ENCODE measurements at places on chromosomes 11 and 22.

- DNase-seq = no peak
These were observed at the start of gene DNAJB13 for GRCh38 chr11:73950869-73951710. DNAJB13 (plus strand) TSS chr11:73951026; CDS start chr11:73951070, 44 bp downstream.

GRCh38 chr11:39374963-39375698 lies 2084.3 kb downstream of the LRRC4C start:
- DNase-seq = no peak

DNA sequence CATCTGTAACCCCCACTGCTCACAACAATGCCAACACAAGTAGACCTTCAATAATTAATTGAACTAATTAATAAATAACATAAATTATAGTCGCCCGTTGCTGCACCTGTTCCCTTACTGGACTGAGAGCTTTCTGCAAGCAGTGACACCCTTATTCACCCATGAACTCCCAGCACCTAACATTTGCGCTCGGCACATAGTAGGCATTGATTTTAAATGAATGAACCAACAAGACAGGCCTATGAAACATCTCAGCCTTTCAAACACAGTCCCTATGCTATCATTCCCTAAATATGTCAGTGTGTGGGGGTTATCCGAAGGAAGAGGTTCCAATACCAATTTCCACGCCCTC lies 1.1 kb downstream of the THAP12 start:
- no peak for DNase-seq

DNA sequence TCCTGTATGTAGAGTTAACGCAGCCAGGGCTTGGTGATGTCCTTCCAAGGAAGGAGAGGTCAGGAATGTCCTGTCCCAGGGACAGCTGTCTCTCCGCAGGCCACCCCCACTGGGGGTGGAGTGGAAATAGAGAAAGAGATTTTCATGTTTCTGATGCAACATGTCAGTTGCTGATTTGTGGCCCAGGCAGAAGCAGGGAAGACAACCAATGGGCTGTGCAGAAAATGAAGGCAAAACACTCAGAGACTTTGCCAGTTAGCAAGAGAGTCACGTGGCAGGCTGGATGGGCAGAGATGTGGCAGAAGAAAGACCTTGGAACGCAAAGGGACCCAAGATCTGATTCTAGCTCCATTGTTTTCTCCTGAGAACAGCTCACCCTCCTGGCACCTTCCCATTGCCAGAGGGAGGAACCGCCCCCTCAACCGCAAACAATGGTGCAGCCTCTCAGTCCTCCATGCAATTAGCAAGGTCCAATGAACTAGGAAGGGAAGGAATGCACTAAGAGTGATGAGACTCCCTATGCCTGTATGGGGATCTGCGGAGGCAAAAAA lies 71.0 kb downstream of the SYN3 start:
- no peak for DNase-seq

DNA sequence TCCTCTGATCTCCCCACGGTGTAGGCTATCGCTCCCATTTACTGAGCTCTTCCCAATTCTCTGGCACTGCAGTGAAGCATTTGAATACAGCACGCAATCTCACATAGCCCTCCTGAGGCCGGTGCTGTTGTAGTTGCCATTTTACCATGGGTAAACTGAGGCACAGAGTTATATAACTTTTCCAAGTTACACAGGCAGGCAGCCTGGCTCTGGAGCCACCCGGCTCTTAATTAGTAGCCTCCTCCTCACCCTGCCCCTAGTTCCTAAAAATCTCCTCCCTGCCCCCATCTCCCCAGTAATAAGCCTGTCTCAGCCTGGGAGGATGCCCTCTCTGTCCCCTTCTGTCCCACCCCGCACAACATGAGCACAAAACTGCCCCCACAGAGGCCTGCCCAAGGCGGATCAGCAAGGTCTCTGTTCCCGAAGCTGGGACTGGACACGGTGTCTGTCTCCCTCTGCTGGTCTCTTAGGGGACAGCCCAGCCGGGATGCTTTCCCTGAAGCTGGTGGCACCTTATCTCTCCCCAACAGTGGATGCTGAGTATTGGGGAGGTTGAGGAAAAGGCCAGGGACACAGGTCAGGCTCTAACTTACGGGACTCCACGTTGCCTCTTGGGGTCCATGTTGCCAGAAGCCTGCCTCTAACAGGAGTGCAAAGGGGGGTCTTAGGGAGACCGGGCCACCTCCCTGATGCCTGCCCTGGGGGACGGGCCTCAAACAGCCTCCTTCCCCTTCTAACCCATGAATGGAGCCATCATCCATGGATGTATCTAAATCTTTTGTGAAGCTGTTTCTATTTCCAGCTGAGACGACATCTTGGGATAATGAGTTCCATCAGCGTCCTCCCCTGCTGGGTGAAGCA lies 9.1 kb upstream of the CLCF1 start:
- DNase-seq = peak; percentile 26

DNA sequence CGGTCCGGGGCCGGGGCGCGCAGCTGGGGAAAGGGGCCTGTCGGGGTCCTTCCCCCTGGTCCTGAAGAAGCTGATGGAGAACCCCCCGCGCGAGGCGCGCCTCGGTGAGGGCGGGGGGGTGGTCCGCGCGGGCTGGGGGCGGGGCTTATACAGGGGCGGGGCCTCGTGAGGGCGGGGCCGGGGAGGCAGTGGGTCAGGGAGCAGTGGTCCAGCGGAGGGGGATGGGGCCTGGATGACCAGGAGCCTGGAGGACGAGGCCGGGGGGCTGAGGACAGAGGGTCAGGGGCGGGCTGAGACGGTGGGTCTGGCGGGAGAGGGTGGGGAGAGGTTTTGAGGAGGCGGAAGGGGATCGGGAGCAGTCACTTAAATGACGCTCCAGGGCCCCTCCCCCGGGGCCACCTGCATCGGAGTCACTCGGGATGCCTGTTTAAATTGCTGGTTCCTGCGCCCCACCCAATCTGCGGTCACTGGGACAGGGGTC lies 396 bp downstream of the TEF start:
- no peak for DNase-seq

DNA sequence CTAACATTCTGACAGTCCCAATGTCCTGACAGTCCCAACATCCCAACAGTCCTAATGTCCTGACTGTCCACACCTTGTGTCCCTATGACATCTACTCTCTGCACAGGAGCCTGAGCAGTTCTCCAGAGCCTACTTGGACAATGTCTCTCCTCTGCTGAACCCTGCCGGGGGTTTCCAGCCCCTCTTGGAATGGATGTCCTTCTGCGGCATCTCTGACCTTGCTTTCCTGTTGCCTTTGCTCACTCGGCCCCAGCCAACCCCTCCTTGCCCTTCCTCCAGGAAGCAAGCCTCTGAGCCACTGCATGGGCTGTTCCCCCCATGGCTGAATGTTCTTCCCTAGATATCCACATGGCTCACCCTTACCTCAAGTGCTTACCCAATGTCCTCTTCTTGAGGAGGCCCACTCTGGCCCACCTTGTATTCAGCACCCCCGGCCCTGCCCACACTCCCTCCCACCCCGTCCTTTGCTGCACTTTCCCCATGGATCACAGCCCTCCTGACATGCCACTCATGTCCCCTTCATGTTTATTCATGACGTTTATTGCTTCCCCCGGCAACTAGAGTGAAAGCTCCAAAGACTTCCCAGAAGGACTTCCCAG lies 59.5 kb downstream of the DHCR7 start:
- DNase-seq = no peak

DNA sequence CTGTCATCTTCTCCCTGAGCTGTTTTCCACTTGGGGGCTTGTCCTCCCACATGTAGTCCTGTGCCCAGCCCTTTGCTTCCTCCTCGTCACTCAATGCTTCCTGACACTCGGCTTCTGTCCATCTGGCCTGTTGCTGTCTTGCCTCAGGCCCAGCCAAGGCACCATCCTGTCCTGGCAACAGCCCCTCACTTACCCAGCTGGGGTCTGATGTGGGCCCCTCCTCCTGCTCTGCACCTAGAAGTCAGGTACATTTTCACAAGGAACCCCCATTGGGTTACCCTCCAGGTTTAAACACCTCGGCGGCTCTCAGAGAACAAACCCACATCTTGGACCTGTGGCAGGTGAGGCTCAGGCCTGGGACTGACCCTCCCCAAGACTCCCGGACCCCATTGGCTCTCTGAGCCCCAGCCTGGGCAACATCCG lies 784.8 kb downstream of the TBC1D22A start:
- DNase-seq = peak; percentile 20

DNA sequence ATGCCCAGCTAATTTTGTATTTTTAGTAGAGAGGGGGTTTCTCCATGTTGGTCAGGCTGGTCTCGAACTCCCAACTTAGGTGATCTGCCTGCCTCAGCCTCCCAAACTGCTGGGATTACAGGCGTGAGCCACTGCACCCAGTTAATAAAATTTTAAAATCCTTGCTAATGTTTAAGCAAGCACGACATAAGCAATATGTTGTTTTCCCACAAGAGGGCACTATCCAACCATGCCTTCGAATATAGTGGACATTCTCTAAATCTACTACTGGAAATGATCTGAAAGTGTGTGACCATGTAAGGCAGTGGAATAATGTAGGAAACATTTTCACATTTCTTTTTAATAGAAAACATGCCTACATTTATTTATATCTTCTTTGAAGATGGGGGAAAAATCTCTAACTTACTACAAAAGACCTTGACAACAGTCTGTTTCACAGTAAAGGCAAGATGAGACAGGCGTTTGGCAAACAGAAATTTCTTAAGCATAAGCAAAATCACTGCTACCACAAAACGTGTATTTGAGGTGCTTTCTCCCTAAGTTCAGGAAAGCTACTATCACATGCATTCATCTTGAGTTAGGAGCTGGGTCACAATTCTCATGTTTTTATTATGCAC lies 38.2 kb downstream of the PITPNB start:
- DNase-seq = peak; percentile 34

GRCh38 chr11:32890843-32891656 lies 1.6 kb upstream of the QSER1 start:
- DNase-seq = no peak
